ENCODE measurements at places on chromosomes 3 and 15. TPM values are rescaled to one million over a fixed set of nuclear protein-coding genes. Genes with fewer than 3 reads are reported as not detected.

DNA sequence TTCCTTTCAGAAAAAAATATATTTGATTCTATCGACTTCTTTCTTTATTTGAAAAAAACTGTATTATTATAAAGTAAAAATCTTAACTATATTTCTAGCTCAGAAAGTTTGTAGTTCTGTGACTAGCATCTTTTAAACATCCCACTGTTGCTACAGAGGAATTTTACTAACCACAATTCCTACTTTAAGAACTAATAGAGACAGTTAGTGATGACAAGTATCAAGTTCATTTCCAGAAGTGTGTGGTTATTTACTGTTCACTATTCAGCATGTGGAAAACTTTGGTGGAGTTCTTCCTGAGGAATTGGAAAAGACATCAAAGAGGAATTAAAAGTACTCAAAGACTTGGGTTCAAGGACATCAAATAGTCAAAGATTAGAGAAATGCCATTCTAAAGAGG is 524.1 kb upstream of the CBLB start:
- DNase-seq: no peak

Gene GRAMD1C
- 0.65 TPM for total RNA-seq

- no peak for DNase-seq
Measured at GRCh38 chr3:179734497-179735281, 81.8 kb downstream of the USP13 start.

DNA sequence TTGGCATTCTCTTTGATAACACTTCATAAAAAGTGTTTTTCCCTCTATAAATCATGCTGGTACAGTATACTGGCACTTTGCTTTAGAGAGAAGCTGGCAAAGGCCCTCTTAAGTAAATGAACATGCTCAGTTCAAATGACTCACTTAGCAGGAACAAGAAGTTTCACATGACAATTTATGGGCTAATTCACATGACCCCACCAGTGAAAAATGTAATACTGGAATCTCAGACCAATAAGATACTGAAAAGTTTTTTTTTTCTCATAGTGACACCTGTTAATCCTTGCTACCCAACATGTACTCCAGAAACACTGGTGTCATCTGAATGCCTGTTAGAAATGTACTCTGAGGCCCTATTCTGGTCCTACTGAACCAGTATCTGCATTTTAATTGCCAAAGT is 13.9 kb downstream of the BTBD1 start:
- no peak for DNase-seq

- no peak for DNase-seq
Measured at GRCh38 chr3:126313166-126313565, 44.0 kb downstream of the KLF15 start.

Gene PAQR5
- not detected for total RNA-seq

Gene KIF7
- total RNA-seq: 0.39 TPM

DNA sequence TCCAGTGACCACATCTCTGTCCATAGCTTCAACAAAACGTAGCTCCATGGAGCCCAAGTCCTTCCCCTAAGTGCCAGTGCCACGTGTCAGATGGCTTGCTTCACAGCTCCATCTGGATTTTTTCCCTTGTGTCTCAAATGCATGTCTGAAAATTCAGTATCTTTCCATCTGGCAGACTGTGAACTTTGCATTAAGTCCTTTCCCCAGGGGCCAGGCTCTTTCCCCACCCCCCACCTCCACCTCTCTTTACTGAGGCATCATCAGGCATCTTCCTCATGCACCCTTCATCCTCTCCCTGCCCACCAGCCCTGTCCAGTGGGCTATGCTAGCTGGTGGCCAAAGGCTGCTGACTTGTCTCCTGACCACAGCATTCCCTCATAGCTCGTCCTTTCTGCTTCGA is 53.7 kb downstream of the PDIA5 start:
- no peak for DNase-seq
